A549 treated with DMSO at 1 μM for 4 hours (cell line): ENCODE measurements at places on chromosomes 3 and 15. TPM values are rescaled to one million over a fixed set of nuclear protein-coding genes. Genes with fewer than 3 reads are reported as not detected.

The TIMP4 gene
- 10.8 to 14.6 TPM (median 11.3 TPM) in 5 replicates for total RNA-seq

The GOLGA8K gene
- total RNA-seq = 0.38 to 1.2 TPM (median 0.90 TPM) in 5 replicates

The ROBO1 gene
- total RNA-seq = 8.6 to 15.3 TPM (median 14.8 TPM) in 5 replicates

The SLC38A3 gene
- 0.07 TPM in 1 of 5 replicates, not detected in the others for total RNA-seq

The RTP4 gene
- not detected in 5 replicates for total RNA-seq

The LDHAL6B gene
- total RNA-seq = not detected in 5 replicates

The NR1I2 gene
- not detected in 5 replicates for total RNA-seq

The ITGB5 gene
- total RNA-seq = 382 to 429 TPM (median 404 TPM) in 5 replicates

The NR2C2 gene
- total RNA-seq = 11.8 to 22.6 TPM (median 17.9 TPM) in 5 replicates

The LXN gene
- total RNA-seq = 67.0 to 95.7 TPM (median 80.0 TPM) in 5 replicates

The IGDCC3 gene
- total RNA-seq = 0.05 to 0.21 TPM (median 0.12 TPM) in 4 of 5 replicates, not detected in the other

The WDR73 gene
- total RNA-seq = 38.4 to 51.1 TPM (median 40.9 TPM) in 5 replicates

The LSAMP gene
- total RNA-seq = 0.04 to 0.30 TPM (median 0.10 TPM) in 5 replicates

The GP9 gene
- not detected in 5 replicates for total RNA-seq

The PARP15 gene
- total RNA-seq = not detected in 5 replicates

The HTR3E gene
- total RNA-seq = not detected in 5 replicates

The PLSCR5 gene
- not detected in 5 replicates for total RNA-seq
